Endodermal cell (in vitro differentiated cells): ENCODE measurements at places on chromosomes 2 and 18. TPM values are rescaled to one million over a fixed set of nuclear protein-coding genes. Genes with fewer than 3 reads are reported as not detected.

DNA sequence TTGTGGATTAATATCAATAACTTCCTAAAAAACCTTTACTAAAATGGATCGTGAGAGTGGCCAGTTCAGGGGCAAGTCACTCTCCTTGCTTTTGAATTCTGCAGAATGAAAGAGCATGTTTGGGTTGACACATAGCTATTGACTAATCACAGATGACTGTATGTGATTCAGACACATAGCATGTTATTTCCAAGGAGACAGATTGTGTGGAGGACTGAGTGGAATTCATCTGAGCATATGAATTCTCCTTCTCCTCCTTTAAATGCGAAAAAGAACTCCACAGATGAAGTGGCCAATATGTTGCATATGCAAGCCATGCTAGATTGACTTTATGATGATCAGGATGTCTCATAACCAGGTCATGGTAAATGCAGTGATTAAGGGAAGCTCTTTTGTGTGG lies 249.4 kb upstream of the FAM98A start:
- no peak for DNase-seq
- no peak overlapping the region for H3K4me3 ChIP-seq
- H3K27ac ChIP-seq: no peak overlapping the region
- H3K27me3 ChIP-seq: no peaks in the 10 kb centered on the region
- H3K36me3 ChIP-seq: no peaks in the 10 kb centered on the region

- no peaks in the 10 kb centered on the region for H3K27me3 ChIP-seq
- no peak for DNase-seq
- H3K36me3 ChIP-seq: no peaks in the 10 kb centered on the region
These were observed 133.6 kb upstream of the APCDD1 start for GRCh38 chr18:10320791-10321190.

DNA sequence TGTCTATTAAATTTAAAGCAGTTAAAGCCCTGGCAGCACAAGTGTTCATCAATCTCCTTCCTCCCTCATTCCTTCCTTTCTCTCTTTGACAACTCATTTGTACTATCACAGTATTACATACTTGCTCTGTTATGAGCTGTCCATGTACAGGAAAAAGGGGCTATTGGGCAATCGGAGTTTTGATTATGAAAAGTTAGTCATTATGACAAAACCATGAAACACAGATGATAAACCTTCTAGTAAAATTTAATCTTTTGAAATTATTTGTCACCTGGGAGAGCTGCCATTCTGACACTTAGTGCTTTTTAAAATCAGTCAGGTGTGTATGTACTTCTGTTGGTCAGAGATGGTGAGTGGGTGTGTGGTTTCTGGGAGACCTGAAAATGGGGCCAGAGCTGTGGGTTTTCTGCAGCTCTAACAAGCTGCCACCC lies 39.4 kb downstream of the MAP4K4 start:
- H3K4me3 ChIP-seq: no peak overlapping the region
- no peak overlapping the region for H3K27ac ChIP-seq
- DNase-seq: no peak
- no peaks in the 10 kb centered on the region for H3K27me3 ChIP-seq
- peaks cover 9% of the 10 kb centered on the region for H3K4me1 ChIP-seq

Gene SEH1L
- 58.4 and 60.8 TPM in 2 replicates for total RNA-seq

- H3K27me3 ChIP-seq: no peaks in the 10 kb centered on the region
- no peaks in the 10 kb centered on the region for H3K36me3 ChIP-seq
These were observed 214.2 kb upstream of the ACVR2A start for GRCh38 chr2:147630585-147630984.

- DNase-seq: no peak
- H3K36me3 ChIP-seq: no peaks in the 10 kb centered on the region
- no peak overlapping the region for H3K27ac ChIP-seq
- H3K4me3 ChIP-seq: no peak overlapping the region
- H3K4me1 ChIP-seq: no peaks in the 10 kb centered on the region
These were observed 12.3 kb upstream of the CPS1 start for GRCh38 chr2:210544007-210544590.

DNA sequence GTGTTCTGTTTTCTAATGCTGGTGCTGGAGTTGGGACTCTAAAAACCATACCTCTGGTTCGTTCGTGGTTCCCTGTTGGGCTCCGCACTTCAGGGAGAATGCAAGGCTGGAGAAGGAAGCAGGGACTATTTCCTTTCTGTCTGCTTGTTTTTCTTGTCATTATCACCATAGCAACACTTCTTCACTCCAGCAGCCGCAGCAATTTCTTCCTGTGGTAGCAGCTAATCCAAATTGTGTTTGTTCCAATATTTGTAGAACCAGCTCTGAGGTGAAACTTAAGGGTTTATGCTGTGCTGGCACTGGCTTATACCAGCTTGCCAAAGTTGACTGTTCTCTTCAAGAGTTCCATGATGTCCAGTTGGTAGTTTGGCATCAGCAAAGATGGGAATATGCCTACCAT lies 301.4 kb upstream of the SYT4 start:
- H3K27me3 ChIP-seq: no peaks in the 10 kb centered on the region
- H3K4me3 ChIP-seq: no peak overlapping the region
- no peaks in the 10 kb centered on the region for H3K4me1 ChIP-seq
- no peaks in the 10 kb centered on the region for H3K36me3 ChIP-seq

DNA sequence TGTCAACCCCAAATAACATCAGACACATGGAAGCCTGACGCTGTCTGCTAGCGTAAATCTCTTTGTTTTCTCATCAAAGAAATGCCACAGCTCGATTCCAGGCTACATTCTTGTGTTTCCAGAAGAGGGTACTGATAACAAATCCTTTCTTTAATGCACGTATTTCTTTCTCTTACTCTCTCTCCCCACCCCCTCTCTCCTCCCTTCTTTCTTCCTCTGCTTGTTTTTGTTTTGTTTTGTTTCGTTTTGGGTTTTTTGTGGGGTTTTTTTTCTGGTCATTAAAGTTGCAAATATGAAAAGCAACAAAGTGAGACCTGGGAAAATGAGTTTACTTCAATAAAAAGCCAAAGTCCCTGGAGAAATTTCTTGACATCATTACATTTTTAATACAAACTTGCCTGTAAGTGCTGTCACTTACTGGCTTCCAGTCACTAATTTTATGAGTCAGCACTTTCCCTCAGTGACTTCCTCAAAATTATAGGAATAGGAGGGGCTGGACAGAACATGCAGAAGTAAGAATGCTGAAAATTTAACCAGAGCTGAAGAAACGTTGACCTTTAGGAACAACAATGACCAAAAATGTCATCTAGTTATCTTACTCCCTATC lies 106.7 kb upstream of the NABP1 start:
- no peak for DNase-seq
- no peak overlapping the region for H3K27ac ChIP-seq
- H3K27me3 ChIP-seq: peaks cover 32% of the 10 kb centered on the region
- no peaks in the 10 kb centered on the region for H3K36me3 ChIP-seq
- peaks cover 8% of the 10 kb centered on the region for H3K4me1 ChIP-seq

Gene LPIN1
- 17.0 and 23.9 TPM in 2 replicates for total RNA-seq

- H3K4me3 ChIP-seq: no peak overlapping the region
- no peak overlapping the region for H3K27ac ChIP-seq
- H3K4me1 ChIP-seq: peaks cover 9% of the 10 kb centered on the region
- no peaks in the 10 kb centered on the region for H3K27me3 ChIP-seq
These were observed 179.7 kb upstream of the ACVR2A start for GRCh38 chr2:147665105-147665504.

Gene C18orf32
- total RNA-seq: 27.0 to 33.6 TPM (median 31.4 TPM) in 3 replicates

- no peaks in the 10 kb centered on the region for H3K36me3 ChIP-seq
- H3K27me3 ChIP-seq: peaks cover 4% of the 10 kb centered on the region
These were observed 8.1 kb downstream of the AOX1 start for GRCh38 chr2:200593905-200594304.

Gene SAG
- not detected in 2 replicates for total RNA-seq

Gene CAPN14
- total RNA-seq: 0.11 and 0.31 TPM in 2 replicates

DNA sequence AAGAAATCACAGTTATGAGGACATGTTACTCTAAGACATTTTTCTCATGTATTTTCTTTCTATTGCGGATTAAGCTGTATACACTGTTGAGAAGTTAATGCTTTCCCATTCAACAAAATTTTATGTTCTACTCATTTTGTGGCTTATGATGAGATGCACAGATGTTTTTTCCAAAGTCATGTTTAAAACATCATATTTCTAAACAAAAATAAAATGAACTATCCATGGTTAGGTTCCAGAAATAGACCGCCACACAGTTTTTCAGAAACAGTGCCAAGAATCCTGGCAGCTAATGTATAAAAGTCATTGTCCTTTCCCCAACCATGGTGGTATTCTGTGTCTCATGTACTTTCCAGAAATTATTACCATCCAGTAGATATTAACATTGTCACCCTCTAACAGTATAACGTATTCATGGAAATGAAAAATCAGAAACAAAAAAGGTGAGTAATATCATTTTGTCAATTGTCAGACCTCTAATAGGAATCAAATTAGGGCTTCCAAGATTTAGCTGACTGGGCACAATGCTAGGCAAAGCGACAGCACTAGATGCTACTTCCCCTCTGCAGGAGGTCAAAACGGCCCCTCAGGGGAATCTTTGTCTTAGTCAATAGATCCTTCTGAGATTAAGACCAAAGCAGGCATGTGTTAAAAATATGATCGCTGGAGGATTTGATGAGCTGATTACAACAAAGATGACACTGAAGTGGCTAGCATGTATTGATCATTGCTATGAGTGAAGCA lies 54.4 kb upstream of the ZNF397 start:
- no peaks in the 10 kb centered on the region for H3K36me3 ChIP-seq
- H3K27me3 ChIP-seq: no peaks in the 10 kb centered on the region
- no peak overlapping the region for H3K27ac ChIP-seq
- H3K4me1 ChIP-seq: no peaks in the 10 kb centered on the region
- DNase-seq: no peak
- no peak overlapping the region for H3K4me3 ChIP-seq

Gene MRPL33
- total RNA-seq: 62.0 to 80.6 TPM (median 73.7 TPM) in 3 replicates

Gene VWC2L
- not detected in 3 replicates for total RNA-seq

Gene INPP1
- total RNA-seq: 1.6 to 2.6 TPM (median 1.7 TPM) in 3 replicates

Gene RSAD2
- 0.35 to 0.42 TPM in 2 of 3 replicates, not detected in the other for total RNA-seq

GRCh38 chr2:45890819-45891218 lies 239.3 kb downstream of the PRKCE start:
- no peaks in the 10 kb centered on the region for H3K36me3 ChIP-seq
- H3K27ac ChIP-seq: no peak overlapping the region
- no peak for DNase-seq
- H3K27me3 ChIP-seq: peaks cover 17% of the 10 kb centered on the region
- H3K4me3 ChIP-seq: no peak overlapping the region

DNA sequence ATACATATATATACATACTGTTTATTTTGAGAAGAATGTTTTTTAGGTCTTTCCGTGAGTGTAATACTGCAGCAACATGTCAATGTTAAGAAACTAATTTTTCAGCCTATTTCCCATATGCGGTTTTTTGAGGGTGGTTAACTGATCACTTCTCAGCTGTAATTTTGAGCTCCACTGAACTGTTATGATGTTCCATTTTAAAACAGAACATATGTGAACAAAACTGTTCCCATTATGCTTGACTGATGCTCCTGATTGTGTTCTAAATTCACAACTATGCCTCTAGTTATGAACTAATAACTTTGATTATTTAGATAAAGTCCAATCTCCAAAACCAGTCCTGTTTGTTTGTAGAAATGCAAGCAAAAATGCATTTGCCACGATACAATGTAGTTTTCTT lies 511.2 kb upstream of the FSIP2 start:
- no peaks in the 10 kb centered on the region for H3K36me3 ChIP-seq
- H3K27ac ChIP-seq: no peak overlapping the region
- no peaks in the 10 kb centered on the region for H3K4me1 ChIP-seq
- DNase-seq: no peak

DNA sequence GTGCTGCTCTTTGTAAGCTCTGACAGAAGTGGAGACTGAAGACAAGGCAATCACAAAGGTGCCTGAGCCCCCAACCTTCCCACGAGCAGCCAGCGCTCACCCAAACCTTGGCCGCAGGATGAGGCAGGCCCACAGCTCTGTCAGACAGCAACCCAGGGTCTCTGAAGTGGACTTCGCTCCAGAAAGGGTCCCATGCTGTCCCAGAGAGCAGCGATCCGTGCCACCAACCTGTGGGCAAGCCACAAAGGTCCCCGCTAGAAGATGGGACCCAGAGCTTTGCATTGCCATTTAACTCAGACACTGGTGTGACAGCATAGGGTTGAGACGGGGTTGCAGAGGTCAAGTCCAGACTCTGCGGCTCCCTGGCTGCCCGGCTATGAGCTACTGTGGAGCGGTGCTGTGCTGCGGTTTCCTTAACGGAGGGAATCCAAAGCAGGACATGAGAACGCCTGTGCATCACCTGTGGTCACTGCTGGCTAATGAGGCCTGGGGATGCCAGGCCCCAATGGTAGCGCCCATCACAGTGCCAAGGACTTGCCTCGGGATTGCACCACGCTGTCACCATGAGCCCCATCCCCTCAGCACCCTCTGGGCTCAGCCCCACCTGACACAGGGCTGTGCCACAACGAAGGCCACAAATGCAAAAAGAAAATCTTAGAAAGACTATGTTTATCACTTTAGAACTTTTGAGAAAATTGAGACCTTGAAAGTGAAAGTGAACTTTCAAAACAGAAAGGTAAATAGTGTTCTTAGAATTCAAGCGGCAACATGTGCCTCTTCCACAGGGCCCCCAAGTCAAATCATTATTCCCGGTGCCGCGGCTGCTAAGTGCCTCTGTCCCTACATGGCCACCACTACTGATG lies 103.4 kb downstream of the HDAC4 start:
- H3K27me3 ChIP-seq: no peaks in the 10 kb centered on the region
- peaks cover 11% of the 10 kb centered on the region for H3K4me1 ChIP-seq

DNA sequence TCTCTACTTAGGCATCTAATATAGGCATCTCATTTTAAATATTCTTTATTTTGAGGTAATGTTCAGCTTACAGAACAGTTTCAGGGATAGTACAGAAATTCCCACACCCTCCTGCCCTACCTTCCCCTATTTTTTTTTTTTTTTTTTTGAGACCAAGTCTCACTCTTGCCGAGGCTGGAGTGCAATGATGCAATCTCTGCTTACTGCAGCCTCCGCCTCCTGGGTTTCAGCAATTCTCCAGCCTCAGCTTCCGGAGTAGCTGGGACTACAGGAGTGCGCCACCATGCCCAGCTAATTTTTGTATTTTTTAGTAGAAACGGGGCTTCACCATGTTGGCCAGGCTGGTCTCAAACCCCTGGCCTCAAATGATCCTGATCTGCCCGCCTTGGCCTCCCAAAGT lies 97.6 kb downstream of the EPB41L5 start:
- DNase-seq: no peak
- H3K4me1 ChIP-seq: peaks cover 7% of the 10 kb centered on the region
- H3K27ac ChIP-seq: no peak overlapping the region
- no peak overlapping the region for H3K4me3 ChIP-seq
- H3K36me3 ChIP-seq: peaks cover 48% of the 10 kb centered on the region

GRCh38 chr2:86435531-86435930 lies 5.6 kb upstream of the KDM3A start:
- H3K4me3 ChIP-seq: no peak overlapping the region
- H3K4me1 ChIP-seq: no peaks in the 10 kb centered on the region
- H3K27ac ChIP-seq: no peak overlapping the region
- peaks cover 17% of the 10 kb centered on the region for H3K27me3 ChIP-seq
- no peaks in the 10 kb centered on the region for H3K36me3 ChIP-seq

Gene ST6GAL2
- total RNA-seq: 7.4 and 7.8 TPM in 2 replicates

Gene GKN1
- total RNA-seq: not detected in 2 replicates

- H3K27me3 ChIP-seq: no peaks in the 10 kb centered on the region
- H3K4me1 ChIP-seq: no peaks in the 10 kb centered on the region
- no peaks in the 10 kb centered on the region for H3K36me3 ChIP-seq
- no peak overlapping the region for H3K4me3 ChIP-seq
- H3K27ac ChIP-seq: no peak overlapping the region
These were observed 6.5 kb upstream of the LGALSL start for GRCh38 chr2:64447317-64448040.
